ENCODE measurements at places on chromosomes 2 and 18. TPM values are rescaled to one million over a fixed set of nuclear protein-coding genes. Genes with fewer than 3 reads are reported as not detected.

Gene NDC80
- total RNA-seq = 3.0 TPM

Gene TRIM54
- total RNA-seq = not detected

Gene TLX2
- not detected for total RNA-seq

Gene IL1RN
- 0.87 TPM for total RNA-seq

Gene HOXD8
- 0.58 TPM for total RNA-seq

Gene MIB1
- 18.7 TPM for total RNA-seq

DNA sequence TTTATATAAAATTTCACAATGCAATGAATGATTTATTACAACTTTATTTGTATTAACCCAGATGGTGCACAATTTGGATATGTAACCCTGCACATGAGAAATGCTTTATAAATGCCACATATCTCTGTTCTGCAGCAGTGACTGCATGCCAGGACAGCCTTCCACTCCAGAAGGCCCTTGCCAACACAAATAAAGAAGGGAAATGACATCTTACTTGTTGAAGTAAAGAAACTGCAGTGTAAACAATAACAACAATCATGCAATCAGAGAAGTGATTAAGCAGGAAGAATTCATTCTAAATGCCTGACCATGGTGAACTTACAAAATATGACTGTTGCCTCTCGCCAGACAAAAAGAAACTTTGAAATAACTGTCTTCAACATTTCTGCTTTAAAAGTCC lies 129.9 kb upstream of the CHST9 start:
- DNase-seq = peak; percentile 19

DNA sequence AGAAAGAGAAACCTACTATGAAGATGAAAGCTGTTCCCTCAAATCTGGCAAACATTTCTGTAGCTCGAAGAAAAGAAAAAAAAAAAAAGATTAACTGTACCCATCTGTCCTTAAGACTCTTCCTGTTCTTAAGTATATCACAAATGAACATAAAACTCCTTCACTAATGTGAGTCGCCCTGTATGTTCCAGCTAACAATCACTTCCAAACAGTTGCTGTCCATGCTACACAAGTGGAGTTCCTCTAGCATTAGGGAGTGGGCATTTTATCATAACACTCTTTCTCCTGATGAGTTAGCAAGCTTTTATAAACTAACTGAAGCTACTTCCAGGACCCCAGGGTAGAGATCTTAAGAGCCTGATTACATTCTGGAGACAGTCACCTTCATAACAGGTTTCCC lies 5.8 kb downstream of the CUL3 start:
- no peak for DNase-seq

GRCh38 chr18:46668135-46668534 lies 11.1 kb upstream of the LOXHD1 start:
- DNase-seq = no peak

DNA sequence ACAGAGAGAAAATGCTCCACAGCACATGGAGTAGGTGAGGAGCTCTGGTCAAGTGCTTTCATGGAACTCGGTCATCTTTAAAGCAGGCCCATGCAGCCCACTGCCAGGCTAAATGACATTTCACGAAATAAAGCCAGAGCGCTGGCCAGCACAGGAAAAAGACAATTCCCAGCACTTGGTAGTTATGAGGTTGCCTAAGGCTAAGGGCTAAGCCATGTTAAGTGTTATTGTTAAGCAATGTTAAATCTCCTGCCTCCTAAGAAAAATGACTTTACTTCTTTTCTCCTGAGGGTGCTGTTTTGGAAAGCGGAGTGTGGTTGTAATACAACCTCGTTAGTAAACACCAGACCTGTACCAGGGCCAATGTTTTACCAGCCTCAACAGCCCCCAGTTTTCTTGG lies 125.9 kb upstream of the NRP2 start:
- no peak for DNase-seq

DNA sequence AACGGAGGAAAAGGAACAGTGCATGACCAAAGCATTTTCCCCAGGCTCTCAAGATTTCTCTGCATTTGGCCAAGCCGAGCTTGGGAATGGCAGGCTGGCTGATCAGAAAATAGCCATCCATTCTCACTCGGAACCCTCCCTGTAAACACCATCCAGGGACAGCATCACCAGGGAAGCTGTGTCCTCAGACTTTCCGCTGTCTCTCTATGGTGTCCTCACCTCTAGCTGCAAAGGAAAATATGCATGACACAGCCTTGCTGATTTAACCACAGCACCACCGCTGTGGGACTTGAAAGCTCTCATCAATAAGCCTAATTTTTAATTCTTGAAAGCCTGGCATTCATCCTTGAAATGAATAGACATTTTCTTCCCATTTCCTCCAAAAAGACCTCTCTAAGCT lies 311.7 kb downstream of the EIPR1 start:
- no peak for DNase-seq

- no peak for DNase-seq
Measured at GRCh38 chr18:11981192-11981542, at the start of gene IMPA2. TSS of gene IMPA2 (plus strand) at chr18:11981507. CDS start at chr18:11981670, 163 bp downstream.

GRCh38 chr18:24414349-24415003 lies 12.0 kb upstream of the IMPACT start:
- no peak for DNase-seq

GRCh38 chr2:174753038-174753633 lies 11.1 kb downstream of the CHRNA1 start:
- DNase-seq = no peak

- DNase-seq = no peak
Measured at GRCh38 chr2:195026261-195026660, 630.8 kb upstream of the SLC39A10 start.

- no peak for DNase-seq
Measured at GRCh38 chr2:41937464-41937906, 110.3 kb upstream of the PKDCC start.

GRCh38 chr2:20925265-20925889 lies 102.5 kb upstream of the LDAH start:
- DNase-seq = no peak

GRCh38 chr2:223297788-223298187 lies 245.8 kb downstream of the KCNE4 start:
- peak; percentile 7 for DNase-seq

GRCh38 chr18:28167835-28168349 lies 9.0 kb downstream of the CDH2 start:
- DNase-seq = no peak

DNA sequence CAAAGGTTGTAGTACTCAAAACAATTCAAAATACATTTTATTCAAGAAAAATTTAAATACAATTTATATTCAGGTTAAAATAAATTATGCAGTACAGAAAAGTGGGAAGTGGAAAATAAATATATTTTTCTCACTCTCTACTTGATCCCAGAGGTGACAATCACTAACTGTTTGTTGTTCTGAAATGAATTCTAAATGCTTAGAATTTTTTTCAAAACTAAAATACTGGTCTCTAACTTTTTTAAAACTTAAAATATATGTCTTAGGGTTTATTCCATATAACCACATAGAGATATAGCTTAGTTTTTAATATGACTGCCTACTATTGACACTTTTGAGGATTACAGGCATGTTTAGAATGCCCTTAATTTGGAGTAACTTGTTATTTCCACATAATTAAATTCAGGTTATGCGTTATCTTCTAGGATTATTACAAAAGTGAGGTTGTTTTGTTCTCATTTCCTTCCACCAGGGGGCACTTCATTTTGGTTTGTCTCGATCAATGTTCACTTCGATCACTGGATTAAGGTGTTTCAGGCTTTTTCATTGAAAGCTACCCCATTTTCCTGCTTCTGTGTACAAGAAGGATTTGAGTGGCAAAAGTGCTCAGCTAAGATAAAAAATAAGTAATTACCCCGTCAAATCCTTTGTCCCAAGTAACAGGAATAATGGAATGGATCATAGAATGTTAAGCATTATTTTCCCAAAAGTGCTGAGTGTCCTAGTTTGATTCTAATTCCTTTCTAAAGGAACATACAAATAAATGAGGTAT lies 27.1 kb upstream of the TFPI start:
- peak; percentile 68 for DNase-seq

DNA sequence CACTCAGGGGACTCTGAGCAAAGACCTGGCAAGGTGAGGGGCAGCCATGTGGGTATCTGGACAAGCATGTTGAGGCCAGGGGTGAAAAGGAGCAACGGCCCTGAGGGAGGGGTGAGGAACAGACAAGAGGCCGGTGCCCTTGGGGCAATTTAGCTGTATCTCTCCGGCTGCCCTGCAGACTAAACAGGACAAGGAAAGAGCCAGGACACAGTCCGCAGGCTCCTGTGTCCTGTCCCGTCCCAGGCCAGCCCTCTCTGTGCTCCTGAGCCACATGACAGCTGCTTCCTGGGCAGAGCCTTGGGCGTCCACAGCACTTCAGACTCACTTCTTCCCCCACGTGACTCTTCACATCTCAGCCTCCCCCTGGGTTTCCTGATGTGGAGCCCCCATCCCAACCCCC lies 206.1 kb downstream of the KLHL29 start:
- no peak for DNase-seq

DNA sequence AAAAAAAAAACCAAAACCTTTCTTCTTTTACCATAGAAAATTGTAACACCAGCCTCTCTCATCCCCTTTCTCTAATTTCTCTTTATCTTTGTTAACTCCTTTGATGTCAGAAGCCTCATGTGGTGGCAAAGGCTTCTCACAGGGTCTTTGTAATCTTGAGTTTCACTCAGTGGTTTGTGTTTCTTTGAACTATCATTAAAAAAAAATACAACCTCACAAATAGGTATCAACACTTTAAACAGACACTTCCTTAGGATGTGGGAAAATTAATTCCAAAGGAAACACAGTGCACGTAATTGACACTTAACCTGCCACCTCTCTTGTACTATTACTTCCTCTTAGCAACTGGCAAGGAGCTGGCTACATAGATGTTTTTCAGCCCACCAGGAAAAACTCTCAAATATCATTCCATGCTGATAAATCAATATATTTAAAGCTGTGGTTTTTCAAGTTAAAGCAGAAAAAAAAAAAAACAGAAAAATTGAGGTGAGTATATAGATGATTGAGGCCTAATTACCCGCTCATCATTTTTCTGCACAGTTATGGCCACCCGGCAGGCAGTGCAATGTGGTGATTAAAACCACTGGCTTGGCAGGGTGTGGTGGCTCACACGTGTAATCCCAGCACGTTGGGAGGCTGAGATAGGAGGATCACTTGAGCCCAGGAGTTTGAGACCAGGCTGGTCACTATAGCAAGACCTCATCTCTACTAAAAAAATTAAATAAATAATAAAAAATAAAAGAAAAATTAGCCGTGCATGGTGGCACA lies 193.5 kb downstream of the MYO3B start:
- no peak for DNase-seq

DNA sequence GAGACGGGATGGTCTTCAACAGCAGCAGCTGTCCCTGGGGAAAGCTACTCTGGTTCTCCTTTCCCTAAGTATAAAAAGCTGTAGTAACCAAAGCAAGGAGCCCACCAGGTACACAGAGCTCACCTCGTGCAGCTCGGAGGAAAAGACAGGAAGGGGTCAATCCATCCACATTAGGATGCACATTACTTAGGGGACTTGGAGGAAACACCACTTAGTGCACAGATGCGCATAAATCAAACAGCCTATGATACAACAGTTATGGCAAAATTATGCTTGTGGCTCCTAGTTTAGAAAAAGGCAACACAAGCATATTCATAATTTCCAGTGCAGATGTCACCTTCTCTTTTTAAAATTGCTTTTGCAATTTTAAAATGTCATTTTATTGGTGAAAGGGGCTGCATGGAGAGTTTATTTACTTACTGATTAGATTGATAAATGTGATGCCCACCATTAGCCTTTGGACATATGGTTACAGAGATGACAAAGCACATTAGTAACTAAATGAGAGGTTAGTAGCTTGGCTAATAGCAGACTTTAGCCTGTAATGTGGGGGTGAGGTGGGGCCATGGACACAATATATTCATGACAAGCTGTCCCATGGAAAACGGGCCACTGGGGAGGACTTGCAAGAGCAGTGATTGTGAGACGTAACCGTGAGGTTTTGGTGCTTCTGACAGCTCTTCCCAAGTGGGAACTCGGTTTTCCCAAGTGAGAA lies 199.8 kb downstream of the MYT1L start:
- no peak for DNase-seq

DNA sequence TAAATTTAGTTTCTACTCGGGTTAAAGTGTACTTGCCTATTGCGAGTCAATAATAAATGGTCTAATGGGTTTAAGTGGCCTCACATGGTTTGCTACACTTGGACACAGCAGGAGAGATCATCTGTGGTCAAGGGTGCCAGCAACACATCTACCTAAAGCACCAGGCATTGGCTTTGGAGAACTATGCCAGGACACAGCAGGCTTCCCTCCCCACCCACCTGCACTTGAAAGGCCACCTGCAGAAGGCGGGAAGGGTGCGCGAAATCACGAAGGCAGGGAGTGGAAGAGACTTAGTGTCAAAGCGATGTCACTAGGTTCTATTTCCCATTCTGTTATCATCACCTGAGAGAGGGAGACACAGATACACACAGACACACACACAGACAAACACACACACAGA lies 44.5 kb downstream of the MYT1L start:
- no peak for DNase-seq

GRCh38 chr18:63701952-63702351 lies 808 bp upstream of the SERPINB11 start:
- DNase-seq = no peak

DNA sequence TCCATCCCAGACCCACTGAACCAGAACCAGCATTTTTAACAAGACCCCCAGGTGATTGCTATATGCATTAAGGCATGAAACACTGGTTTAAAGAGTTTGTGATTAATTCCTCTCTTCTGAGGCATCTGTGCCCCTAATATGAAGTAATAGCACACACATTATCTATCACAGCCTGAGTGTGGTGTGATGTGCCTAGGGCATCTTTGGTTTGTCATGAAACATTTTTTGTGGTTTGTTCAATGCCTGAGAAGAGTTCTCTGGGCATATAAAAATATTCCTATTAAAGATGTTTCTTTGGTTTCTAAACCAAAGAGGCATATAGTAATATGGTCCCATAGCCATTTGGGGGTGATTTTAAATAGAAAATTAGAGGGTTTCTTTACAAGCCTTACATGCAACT lies 221.7 kb upstream of the SPOPL start:
- DNase-seq = no peak

DNA sequence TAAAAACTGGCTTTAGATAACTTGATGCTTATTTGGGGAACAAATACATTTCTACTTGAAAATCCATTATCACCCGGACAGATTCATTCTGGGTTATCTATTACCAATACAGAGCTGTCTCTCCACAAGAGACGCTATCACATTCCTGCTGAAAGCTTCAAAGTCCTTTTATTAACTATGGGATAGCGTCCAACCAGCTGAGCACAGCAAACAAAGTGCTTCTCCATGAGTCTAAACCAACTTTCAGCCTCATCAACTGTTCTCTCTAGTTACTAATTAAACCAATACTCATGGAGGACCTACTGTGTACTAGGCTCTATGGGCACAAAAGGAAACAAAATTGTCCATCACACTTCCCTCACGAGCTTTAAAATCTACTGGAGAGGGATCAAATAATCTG lies 132.8 kb downstream of the L3MBTL4 start:
- no peak for DNase-seq

- no peak for DNase-seq
Measured at GRCh38 chr2:165801176-165801575, 7.1 kb upstream of the GALNT3 start.

DNA sequence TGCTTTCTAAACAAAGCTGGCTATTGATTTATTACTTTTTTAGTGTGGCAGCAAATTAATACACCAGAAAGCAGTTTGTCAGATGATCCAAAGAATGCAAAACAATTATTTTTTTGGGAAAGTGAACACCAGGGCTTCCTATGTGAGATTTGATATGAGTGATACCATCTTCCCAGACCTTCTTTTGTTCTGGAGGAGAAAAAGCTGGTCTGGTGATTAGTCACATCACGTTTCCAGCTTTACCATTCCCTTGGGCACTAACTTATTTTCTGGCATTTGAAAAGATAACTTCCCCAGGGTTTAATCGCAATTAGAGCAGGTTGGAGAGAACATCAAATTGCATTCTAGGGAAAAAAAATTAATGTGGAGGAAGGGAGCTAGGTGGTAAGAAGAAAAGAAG lies 182.9 kb upstream of the TANK start:
- no peak for DNase-seq

Data from stomach (tissue), 19 donors.